ENCODE measurements at places on chromosomes 2 and 18.

DNA sequence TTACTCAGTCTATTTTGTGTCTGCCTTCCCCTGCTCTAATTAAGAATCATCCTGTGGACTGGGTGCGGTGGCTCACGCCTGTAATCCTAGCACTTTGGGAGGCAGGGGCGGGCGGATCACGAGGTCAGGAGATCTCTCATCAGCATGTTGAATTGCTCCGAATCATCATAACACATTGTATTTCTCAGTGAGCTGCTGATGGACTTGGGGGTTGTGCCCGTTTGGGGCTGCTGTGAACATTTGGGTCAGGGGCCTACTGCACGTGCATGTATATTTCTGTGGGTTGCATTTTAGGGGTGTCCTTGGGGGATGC is 84.4 kb downstream of the ARHGEF4 start:
- no peak for DNase-seq

DNA sequence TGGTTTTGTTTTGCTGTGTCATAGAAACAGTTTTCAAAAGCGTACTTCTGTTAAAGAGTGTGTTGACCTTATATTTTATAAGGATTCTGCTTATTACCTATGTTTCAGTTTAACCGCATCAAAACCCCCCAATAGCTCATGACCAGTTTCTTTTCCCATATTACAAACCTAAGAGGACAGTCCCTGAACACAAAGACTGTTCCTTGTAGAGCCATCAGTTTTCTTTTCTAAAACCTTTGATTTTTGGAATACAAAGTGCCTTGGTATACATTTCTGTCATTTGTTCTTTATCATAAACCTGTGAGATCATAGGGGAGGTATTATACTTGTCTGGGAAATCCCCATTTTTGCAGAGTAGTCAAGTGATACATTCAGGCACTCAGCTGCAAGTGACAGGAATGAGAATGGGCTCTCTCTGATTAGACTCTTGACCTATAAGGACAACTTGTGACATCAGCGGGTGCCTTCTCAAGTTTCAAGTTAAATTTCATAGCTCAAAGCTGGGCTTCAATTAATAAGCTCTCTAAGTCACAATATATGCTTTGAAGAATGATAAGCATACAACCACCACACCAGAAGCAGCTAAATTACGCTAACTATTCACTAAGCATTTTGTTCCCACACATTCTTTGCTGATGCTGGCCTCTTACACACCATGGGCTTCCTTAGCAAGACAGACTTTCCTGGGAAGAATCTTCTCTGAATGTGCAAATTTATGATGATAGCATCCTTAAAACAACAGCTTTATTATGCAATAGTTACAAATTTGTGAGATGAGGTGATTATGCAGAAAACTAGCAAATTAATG is 97.5 kb upstream of the CD302 start:
- no peak for DNase-seq

- DNase-seq, result no peak
Measured at GRCh38 chr2:62768615-62769014, 63.1 kb downstream of the EHBP1 start.

GRCh38 chr18:44934901-44935300 is 254.2 kb downstream of the SETBP1 start:
- DNase-seq, result no peak

GRCh38 chr18:49098386-49098785 is 147.6 kb upstream of the SMAD7 start:
- no peak for DNase-seq

- DNase-seq, result no peak
Measured at GRCh38 chr2:158502974-158503373, 46.2 kb downstream of the PKP4 start.

DNA sequence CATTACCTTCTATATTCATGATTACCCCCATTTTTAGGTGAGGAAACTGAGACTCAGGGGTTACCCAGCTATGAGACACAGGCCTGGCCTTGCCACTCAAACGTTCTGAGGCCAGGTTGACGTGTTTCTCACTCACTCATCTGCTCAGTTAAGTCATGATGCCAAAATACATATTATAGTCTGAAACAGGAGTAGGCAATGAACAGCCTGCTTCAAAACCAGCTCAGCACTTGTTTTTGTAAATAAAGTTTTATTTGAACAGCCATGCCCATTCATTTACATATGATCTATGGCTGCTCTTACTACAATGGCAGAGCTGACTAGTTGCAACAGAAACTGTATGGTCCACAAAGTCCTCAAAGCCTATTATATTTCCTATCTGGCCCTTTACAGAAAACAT is 74.1 kb upstream of the SMAD2 start:
- DNase-seq, result no peak

- DNase-seq, result no peak
Measured at GRCh38 chr2:124325667-124326440, 300.8 kb downstream of the CNTNAP5 start.

DNA sequence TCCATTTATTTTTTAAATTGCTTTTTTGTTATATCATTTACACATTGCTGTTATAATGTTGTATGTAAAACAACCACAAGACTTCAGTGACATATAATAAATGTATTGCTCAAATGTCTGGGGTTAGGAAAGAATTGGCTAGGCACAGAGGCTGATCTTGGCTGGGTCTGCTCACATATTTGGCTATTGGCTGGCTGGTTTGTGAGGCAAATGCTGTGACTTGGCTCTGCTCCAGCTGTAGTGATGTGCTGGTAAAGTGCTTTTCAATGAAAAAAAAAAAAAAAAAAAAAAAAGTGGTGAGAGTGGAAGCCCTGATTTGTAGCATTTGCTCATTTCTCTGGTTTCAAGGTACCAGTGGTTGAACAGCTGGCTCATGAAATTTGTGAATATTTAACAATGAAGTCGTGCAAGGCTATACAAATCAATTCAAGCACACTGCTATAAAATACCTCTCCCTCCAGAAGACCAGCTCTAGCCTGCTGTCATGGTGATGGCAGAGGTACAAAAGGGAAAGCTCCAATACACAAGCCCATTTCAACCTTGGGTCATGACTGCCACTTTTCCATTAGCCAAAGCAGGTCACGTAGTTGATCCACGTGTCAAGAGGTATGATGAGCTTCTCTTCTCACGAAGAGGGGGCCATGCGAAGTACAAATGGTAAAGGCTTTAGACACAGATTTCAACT is 43.7 kb upstream of the RIT2 start:
- DNase-seq, result no peak

DNA sequence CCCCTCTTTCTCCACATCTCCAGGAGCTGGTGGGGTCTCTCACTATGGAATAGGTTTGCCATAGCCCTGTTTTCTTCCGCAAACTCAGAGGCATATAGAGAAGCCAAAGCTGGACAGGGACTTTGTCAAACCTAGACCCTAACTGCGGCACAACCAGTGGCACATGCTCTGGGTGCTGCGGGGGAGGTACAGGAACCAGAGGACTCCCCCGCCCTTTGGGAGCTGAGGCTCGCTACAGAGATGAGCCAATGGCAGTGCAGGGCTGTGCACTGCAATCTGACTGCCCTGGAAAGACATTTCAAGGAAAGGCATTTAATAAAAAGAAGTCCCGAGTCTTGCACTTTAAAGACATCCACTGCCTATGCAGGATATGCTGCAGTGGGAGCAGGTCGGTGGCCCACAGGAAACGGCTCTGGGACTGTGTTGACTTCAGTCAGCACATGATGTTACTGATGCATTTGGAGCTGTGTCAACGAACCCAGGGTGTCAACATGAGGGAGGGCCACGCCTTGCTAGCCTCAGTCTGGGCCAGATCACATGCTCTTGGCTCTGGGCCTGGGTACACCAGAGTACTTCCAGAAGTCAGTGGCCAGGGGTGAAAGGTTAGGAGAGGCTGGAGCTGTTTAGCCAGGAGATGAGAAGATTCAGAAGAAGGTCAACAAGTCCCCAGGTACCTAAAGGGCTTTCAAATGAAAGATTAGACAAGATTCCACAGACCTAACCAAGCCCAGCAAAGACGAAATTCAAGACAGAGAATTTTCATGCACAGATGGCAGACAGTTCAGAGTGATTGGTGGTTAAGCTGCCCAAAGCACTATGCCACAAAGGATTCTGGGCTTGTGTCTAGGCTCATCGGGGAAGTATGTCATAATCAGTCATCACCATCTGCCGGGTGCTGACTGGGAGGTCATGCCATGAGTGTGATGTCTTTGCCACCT is 8.2 kb downstream of the SLC35F6 start:
- DNase-seq, result peak; percentile 69

GRCh38 chr2:23745068-23745725 is 181.7 kb downstream of the ATAD2B start:
- DNase-seq, result peak; percentile 53

- no peak for DNase-seq
Measured at GRCh38 chr18:44594799-44595467, 85.8 kb upstream of the SETBP1 start.

DNA sequence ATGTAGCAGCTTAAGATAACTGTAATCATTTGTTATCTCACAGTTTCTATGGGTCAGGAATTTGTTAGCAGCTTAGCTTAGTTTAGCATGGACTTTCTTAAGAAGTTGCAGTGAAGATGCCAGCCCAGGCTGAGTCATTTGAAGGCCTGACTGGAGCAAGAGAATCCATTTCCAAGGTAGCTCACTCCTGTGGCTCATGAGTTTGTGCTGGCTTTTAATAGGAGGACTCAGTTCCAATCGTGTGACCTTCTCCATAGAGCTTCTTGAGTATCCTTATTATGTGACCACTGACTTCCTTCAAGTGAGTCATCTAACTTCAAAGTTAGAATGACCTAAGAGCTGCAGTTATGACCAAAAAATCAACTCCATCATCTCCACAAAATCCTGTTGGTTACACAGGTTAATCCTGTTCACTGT is 1.4 kb downstream of the GPATCH11 start:
- no peak for DNase-seq

DNA sequence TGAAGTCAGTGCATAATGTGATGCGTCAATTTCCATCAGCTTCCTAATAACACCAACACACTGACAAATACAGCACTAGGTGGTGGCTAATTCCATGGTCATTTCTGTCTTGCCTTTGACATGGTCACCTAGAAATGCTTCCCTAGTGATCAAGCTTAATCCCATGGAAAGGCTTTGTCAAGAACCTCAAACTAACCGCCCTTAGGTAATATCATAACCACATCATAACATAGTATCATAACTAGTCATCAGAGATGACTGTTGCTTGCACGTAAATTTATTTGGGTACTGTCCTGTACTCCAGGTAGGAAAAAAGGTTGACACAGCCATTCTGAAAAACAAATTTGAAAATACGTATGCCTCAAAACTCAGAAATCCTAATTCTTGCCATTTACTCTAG is 471.8 kb downstream of the IRS1 start:
- no peak for DNase-seq

GRCh38 chr18:32974421-32975162 is 201.8 kb upstream of the KLHL14 start:
- no peak for DNase-seq

DNA sequence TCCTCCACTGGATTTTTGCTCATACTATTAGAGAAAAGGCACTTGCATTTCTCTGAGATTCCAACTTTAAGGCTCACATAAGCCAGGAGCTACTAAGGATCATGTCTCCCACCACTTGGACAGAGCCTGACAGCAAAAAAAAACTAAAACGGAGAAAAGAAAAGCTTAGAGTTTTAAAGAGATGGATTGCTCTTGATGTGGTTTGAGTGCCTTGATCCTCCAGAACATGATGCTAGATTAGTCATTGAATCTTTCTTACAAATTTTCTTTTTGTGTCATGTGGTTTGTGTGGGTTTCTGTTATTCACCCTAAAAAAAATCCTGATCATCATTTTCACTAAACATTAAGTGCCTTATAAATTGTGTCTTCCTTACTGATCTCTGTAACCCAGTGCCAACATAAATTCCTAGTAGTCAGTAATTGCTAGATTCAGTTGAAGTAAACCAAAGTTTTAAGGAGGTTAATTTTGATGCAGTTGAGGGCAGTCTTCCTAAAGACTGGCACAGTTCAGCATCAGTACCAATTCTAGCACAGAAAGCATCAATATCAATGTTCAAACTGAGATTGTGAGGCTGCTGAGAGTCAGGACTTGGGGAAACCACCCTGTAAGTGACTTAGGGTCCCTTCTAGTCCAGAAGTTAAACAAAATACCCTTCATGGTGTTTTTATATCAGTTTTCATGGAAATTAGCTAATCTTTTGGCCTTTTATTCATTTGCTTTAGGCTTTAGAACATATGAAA is 206.3 kb downstream of the RAD51AP2 start:
- DNase-seq, result no peak

GRCh38 chr2:158659483-158659882 is 135.6 kb upstream of the DAPL1 start:
- DNase-seq, result no peak

- DNase-seq, result no peak
Measured at GRCh38 chr2:81395746-81396145, 1091.2 kb upstream of the LRRTM1 start.

GRCh38 chr2:28102455-28102874 is 211.9 kb downstream of the BABAM2 start:
- DNase-seq, result peak; percentile 37

- no peak for DNase-seq
Measured at GRCh38 chr2:195320413-195320973, 336.5 kb upstream of the SLC39A10 start.

DNA sequence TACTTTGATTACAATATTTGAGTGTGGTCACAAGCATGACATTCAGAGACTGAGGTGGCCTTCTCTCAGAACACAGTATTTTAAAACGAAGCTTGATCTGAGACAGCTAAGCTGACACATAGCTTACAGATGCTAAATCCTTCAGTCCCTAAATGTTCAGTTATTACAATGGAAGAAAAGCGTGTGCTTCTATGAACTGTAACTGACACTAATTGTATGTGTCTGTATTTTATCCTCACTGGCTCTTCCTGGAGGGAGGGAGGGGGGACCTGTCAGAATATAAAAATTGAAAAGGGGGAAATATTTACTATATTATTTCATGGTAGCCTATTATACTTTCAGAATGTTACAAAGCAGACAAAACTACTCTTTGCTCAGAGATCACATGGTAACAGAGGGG is 340.2 kb downstream of the FIGN start:
- no peak for DNase-seq

GRCh38 chr2:131034122-131035051 is 58.9 kb downstream of the FAM168B start:
- DNase-seq, result peak; percentile 55

GRCh38 chr2:65465124-65465523 is 32.7 kb upstream of the SPRED2 start:
- DNase-seq, result no peak

DNA sequence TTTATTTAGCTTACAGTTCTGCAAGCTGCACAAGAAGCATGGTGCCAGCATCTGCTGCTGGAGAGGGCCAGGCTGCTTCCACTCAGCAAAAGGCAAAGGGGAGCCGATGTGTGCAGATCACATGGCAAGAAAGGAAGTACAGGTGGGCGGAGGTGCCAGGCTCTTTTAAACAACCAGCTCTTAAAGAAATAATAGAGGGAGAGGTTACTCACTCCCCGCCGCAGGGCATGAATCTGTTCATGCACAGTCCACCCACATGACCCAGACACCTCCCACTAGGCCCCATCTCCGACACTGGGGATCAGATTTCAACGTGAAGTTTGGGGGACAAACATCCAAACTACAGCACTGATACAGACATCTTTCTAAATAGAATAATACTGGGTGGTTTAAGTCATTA is 105.8 kb downstream of the MTCL1 start:
- DNase-seq, result no peak

All from femur (tissue), 1 donor.